Liver (tissue), 10 donors: ENCODE measurements at places on chromosomes 2 and 18. TPM values are rescaled to one million over a fixed set of nuclear protein-coding genes. Genes with fewer than 3 reads are reported as not detected.

DNA sequence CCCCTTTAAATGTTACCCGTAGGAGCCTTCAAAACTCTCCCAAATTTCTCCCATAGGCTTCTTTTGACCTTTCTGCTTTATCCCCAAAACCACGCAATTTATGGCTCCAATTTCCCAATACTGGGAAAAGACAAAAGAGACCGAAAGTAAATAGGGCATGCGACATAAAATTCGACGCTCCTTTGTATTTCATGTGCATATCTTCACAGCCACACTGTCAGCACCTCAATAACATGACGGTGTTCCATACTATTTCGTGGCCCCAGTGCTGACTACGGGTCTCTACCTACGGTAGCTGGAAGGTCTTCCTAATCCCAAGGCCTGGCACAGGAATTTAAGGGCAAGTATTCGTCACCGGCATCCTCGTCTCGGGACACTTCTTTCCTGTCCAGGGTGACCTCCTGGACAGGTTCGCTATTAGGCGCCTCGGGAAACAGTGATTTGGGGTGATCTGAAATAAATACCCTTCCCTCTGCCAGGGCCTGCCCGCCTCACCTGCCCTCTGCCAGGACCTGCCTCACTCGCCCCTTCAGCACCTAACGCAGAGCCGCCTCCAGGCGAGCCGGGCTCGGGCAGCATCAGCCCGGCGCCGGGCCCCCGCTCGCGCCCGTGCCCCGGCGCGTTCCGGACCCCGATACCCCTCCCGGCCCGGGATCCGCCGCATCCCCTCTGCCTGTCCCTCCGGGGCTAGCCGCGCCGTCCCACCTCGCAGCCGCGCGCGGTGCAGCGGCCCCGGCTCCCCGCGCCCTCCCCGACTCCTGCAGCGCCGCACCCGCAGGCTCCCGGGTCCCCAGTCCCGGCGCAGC, 680 bp downstream of the DTNB start:
- peaks cover 9% of the 10 kb centered on the region for H3K4me1 ChIP-seq
- peak; percentile 50 for DNase-seq
- peak overlapping the region; percentile 81 for H3K4me3 ChIP-seq

The REEP1 gene
- total RNA-seq: 1.0 TPM

The FEV gene
- not detected for total RNA-seq

- no peak for DNase-seq
- H3K27me3 ChIP-seq: no peaks in the 10 kb centered on the region
- H3K27ac ChIP-seq: no peak overlapping the region
- H3K4me1 ChIP-seq: peaks cover 16% of the 10 kb centered on the region
- no peak overlapping the region for H3K4me3 ChIP-seq
- H3K36me3 ChIP-seq: peaks cover 5% of the 10 kb centered on the region
These were observed 56.4 kb downstream of the PUM2 start for GRCh38 chr2:20294231-20294630.

GRCh38 chr2:1809726-1810125, 65.4 kb upstream of the PXDN start:
- no peak overlapping the region for H3K27ac ChIP-seq
- no peaks in the 10 kb centered on the region for H3K36me3 ChIP-seq
- no peak overlapping the region for H3K4me3 ChIP-seq
- no peak for DNase-seq
